ENCODE measurements at places on chromosomes 2 and 18.

- no peak for DNase-seq
Measured at GRCh38 chr18:13442451-13442850, 223.9 kb downstream of the LDLRAD4 start.

- DNase-seq = peak; percentile 64
Measured at GRCh38 chr2:191218292-191218898, 26.8 kb upstream of the MYO1B start.

DNA sequence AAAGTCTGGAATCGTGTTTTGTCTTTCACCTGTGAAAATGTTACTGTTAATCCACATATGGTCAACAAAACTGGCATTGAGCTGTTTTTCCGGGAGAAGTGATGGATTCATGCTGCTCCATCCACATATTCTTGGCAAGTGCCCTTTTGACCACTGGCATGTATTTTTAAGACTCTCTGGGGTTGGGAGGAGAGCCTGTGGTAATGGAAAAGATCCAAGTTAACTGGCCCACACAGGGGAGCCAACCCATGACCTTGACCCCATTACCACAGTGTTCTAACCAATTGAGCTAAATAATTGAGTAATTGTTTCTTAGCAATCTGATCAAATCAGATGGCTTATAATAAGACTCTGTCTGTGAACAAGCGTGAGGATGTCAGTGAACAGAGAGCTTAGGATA is 296.2 kb upstream of the NRP2 start:
- DNase-seq = peak; percentile 76

- no peak for DNase-seq
Measured at GRCh38 chr2:109382951-109383350, 230.8 kb downstream of the SEPTIN10 start.

DNA sequence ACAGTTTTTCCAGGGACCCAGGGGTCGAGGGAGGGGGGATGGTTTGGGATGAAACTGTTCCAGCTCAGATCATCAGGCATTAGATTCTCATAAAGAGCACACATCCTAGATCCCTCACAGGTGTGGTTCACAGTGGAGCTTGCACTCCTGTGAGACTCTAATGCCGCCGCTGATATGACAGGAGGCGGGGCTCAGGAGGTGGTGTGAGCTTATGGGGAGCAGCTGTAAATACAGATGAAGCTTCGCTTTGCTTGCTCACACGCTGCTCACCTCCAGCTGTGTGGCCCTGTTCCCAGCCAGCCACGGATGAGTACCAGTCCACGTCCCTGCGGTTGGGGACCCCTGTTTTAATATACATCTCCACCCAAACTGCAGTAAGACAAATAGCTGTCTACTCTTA is 204.2 kb downstream of the AGAP1 start:
- no peak for DNase-seq

DNA sequence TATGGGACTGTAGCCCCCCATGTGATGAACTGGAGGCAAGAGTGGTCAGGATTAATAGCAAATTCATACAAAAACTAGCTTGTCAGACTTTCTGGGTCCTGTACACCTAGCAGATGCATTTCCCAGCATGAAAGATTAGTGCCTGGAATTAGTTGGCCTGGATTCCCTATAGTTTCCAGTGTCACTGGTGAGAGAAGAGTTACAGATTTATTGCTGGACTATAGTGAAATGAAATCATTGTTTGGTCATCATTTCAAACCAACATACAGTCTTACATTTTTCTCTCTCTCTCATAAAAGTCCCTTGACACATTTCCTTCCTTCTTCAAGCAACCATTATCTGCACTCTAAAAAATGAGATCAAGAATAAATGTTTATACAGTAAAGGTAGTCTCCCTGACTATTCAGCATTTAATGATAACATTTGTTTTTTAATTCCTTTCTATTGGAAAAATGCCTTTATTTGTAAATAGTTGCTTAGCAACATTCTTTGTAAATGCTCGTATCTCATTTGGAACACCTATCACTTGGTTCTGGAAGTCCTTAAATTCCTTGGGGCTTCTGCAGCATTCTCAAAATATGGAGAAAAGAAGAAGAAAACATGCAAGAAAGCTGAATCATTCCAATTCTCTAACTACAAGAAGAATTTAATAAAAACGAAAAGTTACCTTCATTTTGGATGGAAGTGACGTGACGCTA is 144.4 kb downstream of the MREG start:
- no peak for DNase-seq

DNA sequence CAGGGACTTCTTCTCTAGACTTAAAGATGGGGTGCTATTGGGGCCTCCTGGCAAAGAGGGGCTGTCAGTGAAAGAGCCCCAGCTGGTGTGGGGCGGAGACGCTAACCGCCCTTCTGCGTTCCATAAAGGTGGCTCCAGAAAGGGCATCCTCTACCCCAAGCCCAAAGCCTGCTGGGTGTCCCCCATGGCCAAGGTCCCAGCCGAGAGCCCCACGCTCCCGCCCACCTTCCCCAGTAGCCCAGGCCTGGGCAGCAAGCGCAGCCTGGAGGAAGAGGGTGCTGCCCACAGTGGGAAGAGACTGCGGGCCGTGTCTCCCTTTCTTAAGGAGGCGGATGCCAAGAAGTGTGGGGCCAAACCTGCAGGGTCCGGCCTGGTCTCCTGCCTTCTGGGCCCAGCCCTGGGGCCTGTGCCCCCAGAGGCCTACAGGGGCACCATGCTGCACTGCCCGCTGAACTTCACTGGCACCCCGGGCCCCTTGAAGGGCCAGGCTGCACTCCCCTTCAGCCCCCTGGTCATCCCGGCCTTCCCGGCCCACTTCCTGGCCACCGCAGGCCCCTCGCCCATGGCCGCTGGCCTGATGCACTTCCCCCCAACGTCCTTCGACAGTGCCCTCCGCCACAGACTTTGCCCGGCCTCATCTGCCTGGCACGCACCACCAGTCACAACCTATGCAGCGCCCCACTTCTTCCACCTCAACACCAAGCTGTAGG is 15.2 kb downstream of the ARID5A start:
- no peak for DNase-seq

- DNase-seq = no peak
Measured at GRCh38 chr2:76197428-76197827, 486.7 kb upstream of the GCFC2 start.

- peak; percentile 32 for DNase-seq
Measured at GRCh38 chr2:101038455-101039255, 36.6 kb downstream of the RPL31 start.

- no peak for DNase-seq
Measured at GRCh38 chr18:8865934-8866333, 160.6 kb downstream of the MTCL1 start.

DNA sequence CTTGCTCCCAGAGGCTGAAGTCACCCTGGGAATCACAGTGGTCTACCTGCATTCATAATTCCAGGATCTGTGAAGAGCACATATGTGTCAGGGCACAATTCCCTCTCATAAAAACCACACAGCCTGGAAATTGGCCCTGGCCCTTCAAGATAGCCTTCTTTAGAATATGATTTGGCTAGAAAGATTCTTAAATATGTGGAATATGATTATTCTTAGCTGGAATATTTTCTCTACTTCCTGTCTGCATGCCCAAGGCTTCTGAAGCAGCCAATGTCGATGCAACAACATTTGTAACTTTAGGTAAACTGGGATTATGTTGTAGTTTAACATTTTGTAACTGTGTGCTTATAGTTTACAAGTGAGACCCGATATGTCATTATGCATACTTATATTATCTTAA is 24.2 kb downstream of the ICOS start:
- no peak for DNase-seq

DNA sequence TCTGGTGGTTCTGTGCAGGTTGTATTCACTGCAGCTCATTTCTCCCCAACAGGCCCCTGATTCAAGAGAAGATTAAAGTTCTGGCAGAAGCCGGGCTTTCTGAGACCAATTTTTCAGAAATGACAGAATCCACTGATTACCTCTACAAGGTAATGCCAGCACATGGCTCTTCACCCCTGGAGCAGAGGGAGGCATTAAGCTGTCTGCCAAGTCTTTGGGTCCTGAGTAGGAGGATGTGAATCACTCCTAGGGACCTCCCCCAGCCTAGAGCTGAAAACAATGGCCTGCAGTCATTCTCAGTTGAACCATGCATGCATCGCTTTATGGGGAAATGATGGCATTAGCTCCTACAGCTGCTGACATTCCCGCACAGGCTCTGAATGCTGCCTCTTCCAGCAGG is 20.5 kb upstream of the RPL37A start:
- DNase-seq = peak; percentile 94

GRCh38 chr2:164875334-164876205 is 33.9 kb upstream of the COBLL1 start:
- DNase-seq = no peak

GRCh38 chr2:147843391-147843863 is 1.4 kb upstream of the ACVR2A start:
- no peak for DNase-seq

DNA sequence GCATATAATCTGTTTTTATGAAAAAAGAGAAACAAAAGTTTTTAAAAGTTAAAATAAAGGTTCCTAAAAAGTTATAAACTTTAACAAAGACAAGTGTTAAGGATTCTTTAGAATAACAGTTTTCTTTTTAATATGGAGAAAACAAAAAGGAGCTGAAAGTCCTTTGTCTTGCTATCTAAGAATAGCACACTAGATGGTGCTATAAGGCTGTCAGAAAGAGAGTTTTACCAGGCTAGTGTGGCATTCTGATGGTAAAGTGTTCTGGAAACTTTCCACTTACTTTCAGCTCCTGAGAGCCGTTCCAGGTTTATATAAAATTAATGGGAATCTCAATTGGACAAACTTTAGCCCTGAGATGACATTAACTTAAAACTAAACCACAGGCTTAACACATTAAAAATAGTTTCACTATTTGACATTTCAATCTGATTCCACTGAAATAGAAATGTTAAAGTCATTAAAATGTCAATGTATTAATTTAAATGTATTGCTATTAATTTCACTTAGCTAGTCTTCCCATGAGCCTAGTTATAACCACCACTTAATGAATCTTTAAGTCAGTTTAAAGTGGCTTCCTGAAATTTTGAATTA is 3.7 kb downstream of the FBXO48 start:
- peak; percentile 46 for DNase-seq

GRCh38 chr2:236856848-236857235 is 228.8 kb upstream of the COPS8 start:
- DNase-seq = no peak

DNA sequence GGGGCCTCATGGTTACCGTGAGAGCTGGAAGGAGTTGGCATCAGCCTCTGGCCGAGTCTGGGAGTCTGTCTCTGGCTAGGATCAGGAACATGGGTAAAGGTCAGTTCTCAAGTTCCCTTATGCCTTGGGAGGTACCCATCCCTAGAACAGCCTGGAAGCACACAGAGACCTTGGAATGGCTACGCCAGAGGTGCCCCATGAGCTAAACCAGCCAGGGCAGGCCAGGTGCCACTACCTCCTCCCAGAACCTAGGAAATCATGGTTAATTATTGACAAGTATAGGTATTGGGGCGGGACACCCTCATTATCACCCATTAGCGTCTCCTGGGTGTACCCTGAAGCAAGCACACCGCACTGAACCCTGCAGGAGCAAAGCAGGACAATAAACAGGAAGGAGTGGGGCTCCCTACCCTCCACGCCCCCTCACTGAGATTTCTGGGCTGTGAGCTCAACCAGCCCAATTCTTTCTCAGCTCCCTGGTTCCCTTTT is 3.0 kb upstream of the ASPRV1 start:
- no peak for DNase-seq

DNA sequence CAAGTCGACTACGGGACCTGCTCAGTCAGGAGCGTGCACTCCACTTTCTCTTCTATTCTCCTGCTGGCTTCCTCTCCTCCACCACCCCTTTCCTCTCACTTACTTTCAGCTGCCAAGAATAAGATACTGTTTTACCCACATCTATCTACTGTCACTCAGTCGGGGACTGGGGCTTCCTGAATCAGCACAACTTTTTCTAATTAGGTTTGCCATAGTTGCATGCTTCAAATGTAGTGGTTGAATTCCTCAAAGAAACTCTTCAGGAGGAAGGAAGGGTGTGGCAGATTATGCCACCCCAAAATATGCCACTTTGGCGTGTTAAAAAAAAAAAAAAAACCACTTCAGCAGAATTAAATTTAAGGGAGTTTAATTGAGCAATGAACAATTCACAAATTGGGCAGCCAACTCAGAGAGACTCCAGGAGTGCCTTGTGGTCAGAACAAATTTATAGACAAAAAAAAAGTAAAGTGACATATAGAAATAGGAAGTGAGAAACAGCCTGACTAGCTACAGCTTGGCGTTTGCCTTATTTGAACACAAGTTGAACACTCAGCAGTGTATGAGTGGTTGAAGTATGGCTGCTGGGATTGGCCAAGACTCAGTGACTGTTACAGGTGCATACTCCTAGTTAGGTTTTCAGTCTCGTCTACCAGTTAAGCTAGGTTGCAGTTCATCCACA is 32.5 kb upstream of the RMDN2 start:
- DNase-seq = no peak

GRCh38 chr2:120949027-120949956 is 213.6 kb downstream of the GLI2 start:
- no peak for DNase-seq

DNA sequence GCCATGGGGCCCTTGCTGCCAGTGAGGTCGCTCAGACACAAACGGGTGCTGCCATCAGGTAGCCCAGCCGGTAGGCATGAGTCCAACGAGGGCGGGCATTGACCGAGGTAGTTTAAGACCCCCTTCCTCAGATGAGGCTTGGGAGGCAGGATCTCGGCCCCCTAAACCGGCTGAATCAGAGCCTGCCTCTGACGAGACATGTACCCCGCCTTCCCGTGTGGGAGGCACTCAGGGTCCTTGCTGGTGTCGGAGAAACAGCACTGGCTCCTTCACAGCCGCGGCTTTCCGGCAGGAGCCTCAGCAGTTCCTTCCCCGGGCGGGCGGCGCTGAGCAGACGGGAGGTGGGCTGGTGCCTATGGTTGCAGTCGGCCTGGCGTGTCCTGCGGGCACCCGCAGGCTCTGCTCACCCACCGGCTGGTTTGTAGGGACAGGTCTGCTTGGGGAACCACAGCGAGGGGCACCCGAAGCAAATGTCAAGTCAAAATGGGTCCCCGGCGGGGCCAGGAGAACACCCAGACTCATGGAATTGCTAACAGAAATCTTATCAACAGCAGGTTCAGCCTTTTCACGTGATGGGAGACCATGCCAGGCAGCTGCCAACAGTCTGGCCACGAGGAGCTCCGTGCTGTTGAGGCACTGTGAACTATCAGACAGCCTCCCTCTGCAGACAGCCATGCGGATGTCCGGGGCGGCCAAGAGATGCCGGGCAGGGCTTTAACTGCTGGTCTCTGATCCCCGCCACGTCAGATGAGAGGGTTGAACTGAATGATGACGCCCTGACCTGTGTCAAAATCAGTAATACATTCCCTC is 2.8 kb downstream of the KCNG2 start:
- no peak for DNase-seq

DNA sequence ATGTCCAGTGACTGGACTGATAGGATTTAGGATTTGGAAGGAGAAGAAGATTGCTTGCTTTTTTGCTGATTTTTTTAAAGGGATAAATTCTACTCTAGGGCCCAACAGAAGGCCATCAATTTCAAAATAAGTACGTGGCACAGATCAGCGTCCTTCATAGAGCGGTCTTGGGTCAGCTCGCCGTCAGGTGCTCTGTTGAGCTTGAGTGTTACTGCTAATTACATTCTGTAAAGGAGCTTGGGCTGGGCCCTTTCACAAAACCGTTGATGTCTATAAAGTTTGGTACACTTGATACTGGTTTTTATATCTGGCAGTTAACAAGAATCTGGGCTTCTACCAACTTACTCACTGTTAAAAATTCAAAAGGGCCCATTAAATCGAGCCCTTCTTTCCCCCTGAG is 45.4 kb downstream of the ARMC9 start:
- DNase-seq = no peak
